Glutamatergic neuron (in vitro differentiated cells): ENCODE measurements at places on chromosomes 5 and 9. TPM values are rescaled to one million over a fixed set of nuclear protein-coding genes. Genes with fewer than 3 reads are reported as not detected.

LYSMD3 gene
- total RNA-seq, result 7.8 TPM

DNA sequence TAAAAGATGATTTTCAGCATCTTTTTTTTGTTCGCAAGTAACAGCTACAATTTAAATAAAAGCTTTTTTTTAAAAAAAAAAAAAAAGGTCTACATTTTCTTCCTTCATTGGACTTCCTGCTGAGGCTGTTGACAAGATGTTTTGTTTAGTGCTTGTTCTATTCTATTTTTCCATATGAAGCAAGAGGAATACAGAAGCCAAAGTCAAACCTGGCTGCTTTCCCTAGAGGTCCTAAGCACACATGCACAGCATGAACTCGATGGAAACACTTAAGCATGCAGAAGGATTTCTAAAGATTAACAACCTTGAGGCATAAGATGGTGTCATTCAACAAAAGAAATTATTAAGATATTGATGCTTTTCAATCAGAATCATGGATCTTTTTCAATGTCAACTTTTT, 105.1 kb downstream of the ADCY2 start:
- no peak for DNase-seq

DNA sequence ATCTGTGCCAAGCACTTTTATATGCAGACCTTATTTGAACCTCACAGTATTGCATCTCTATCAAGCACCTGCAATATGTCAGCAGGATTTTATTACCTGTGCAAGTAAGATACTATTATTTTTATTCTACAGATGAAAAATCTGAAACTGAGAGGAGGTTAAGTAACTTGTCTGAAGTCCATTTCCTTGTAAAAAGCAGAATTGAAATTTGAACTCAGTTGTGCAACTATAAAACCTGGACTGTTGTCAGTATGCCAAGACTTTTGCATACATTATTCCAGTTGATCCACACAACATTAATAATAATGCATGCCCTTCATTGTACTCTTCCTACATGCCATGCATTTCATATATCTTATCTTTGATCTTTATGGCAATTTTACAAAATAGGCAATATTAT, 82.2 kb upstream of the BRINP1 start:
- DNase-seq, result no peak

DNA sequence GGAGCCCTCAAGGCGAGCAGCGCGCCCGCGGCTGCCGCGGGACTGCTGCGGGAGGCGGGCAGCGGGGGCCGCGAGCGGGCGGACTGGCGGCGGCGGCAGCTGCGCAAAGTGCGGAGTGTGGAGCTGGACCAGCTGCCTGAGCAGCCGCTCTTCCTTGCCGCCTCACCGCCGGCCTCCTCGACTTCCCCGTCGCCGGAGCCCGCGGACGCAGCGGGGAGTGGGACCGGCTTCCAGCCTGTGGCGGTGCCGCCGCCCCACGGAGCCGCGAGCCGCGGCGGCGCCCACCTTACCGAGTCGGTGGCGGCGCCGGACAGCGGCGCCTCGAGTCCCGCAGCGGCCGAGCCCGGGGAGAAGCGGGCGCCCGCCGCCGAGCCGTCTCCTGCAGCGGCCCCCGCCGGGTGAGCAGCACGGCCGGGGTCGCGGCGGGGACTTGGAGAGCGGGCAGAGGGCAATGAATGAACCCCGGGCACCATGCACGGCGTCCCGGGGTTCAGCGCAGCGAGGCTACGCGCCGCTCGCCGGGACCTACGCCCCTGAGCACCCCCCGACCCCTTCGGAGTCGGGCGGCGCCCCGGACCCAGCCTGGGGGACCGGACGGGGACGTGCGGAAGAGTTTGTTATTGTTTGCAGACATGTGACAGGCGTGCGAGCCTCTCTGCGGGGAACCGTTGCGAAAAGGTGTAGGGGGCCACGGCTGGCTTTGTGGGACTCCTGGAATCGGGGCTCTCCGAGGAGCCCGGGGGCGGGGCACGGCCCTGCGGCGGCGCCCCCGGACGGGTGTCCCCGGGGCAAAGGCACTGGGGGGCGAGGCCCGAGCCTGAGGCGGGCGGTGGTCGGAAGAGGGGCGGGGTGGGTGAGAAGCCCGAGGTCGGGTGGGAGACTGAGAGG, 553 bp downstream of the MAP3K1 start:
- peak; percentile 62 for DNase-seq

GRCh38 chr5:618450-618849, 6.3 kb downstream of the CEP72 start:
- no peak for DNase-seq

DNA sequence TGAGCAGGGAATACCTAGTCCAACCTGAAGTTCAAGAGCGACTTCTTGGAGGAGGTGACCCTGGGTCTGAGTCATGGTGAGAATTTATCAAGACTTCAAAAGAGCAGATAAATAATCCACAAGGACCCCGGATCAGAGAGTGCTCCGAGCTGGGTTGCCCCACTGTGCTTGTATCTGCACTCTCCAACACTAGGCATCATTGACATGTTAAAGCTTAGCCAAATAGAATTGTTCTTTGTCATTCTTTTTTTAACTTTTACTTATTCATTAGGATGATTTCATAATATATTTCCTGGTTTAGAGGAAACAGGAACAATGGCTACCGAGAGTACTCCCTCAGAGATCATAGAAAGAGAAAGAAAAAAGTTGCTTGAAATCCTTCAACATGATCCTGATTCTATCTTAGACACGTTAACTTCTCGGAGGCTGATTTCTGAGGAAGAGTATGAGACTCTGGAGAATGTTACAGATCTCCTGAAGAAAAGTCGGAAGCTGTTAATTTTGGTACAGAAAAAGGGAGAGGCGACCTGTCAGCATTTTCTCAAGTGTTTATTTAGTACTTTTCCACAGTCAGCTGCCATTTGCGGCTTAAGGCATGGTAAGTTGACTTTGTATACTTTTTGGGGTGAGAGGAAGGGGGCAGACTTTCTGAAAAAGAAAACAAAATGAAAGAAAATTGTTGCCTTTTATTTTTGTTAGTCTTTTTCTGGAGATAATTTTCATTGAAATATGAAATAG, at the start of gene CARD6:
TSS of gene CARD6 (plus strand) at position 300 of the 738 bp plus-strand sequence. CDS start at position 316, 16 bp downstream.
- no peak for DNase-seq

DNA sequence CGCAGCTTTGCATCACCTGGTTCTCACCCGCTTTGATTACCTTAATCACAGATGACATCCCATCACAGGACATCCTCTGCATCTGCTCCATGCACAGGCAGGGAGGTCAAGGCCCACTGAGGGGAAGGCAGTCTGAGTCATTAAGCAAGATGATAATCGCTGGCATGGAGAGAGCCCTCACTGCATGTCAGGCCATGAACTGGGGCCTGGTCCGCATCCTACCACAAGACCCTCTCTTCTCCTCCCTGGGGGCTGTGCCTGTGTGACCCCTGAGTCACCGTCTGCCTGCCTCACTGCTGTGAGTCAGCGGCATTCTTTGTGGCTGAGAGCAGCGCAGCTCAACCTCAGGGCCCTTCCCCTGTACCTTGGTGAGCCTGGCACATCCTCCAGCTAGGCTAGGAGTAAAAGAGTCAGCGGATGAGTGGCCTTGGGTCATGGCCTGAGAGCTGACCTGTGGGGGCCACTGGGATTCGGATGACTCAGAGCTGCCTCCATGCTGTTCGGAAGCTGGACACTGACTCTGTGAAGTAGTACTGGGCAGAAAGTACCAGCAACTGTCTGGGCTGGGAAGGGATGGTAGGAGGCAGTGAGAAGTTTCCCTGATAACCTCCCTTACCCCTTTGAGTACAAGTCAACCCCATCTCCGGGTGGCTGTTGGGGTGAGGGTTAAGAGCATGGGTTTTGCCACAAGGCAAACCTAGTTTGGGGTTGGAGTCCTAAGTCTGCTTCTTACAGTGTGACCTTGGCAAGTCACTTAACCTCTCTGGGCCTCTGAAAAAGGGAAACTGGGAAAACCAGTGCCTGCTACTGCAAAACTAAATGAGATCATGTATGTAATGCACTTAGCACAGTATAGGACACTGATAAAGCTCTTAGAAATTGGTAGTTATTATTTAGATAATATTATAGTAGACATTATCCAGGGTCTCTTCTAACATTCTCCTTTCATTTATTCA, 14.6 kb upstream of the ARSI start:
- peak; percentile 36 for DNase-seq

- DNase-seq, result no peak
These were observed 69.0 kb upstream of the FST start for GRCh38 chr5:53411388-53411787.

DNA sequence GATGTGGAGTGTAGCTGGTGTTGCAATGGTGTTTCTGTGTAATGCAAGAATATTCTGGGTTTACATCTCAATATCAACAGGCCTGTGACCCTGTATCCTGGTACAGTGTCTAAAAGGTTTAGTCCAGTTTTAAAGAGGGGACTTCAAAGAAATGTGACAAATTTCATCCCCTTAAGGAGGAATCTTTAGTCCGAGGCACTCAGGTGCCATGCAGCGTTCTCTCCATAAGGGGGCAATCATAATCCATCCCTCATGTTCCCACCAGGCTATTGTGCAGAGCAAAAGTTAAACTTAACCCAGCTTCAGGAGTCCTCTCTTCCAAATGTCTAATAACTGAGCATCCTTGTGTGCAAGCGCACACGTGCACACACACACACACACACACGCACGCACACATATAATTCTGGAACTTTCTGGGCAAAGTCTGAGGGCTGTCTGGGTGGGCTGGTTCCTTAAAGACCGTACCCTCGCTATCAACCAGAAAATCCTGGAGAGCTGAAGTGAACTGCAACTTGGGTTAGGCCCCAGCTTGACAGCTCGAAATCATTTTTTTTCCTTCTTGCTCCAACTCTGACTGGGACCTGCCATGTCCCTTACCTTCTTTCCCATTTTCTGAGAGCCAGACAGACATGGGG, 46.0 kb downstream of the CRB2 start:
- DNase-seq, result peak; percentile 69

- no peak for DNase-seq
These were observed 1452.2 kb upstream of the ACO1 start for GRCh38 chr9:30932226-30932625.

DNA sequence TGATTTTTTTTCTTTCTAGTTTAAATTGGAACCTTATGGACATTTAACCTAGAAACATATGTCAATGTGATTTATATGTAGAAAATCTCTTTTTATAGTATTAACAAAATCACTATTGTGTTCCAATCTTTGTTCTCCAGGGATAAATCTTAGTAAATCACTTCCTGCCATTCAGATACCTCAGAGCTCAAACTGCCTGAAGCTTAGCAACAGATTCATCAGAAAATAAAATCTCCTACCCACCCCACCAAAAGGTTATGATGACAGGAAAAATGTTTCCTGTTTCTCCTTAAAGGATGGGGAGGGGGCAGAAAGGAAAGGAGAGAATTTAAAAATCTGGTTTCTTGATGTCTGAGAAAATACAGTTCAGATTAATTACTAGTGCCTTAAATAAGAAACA, 105.0 kb upstream of the TUT7 start:
- DNase-seq, result no peak

DNA sequence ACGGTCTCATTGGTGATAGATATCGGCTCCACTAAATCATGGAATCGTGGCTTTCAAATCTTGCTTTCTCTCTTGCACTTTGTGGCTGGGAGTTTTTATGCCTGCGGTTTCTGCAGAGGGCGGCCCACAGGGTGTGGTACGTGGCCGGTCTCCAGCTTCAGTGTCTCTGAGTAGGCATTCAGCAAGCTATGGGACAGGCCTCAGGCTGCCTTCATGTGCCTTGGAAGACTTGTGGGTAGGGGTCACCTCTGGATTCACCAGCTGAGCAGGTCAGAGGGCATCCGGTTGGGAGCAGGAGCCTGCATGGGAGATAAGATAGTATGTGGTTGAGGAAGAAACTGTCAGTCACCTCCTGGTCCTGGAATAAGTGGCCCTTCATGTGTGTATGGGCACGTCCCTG, 47.7 kb downstream of the AMBP start:
- DNase-seq, result no peak

DNA sequence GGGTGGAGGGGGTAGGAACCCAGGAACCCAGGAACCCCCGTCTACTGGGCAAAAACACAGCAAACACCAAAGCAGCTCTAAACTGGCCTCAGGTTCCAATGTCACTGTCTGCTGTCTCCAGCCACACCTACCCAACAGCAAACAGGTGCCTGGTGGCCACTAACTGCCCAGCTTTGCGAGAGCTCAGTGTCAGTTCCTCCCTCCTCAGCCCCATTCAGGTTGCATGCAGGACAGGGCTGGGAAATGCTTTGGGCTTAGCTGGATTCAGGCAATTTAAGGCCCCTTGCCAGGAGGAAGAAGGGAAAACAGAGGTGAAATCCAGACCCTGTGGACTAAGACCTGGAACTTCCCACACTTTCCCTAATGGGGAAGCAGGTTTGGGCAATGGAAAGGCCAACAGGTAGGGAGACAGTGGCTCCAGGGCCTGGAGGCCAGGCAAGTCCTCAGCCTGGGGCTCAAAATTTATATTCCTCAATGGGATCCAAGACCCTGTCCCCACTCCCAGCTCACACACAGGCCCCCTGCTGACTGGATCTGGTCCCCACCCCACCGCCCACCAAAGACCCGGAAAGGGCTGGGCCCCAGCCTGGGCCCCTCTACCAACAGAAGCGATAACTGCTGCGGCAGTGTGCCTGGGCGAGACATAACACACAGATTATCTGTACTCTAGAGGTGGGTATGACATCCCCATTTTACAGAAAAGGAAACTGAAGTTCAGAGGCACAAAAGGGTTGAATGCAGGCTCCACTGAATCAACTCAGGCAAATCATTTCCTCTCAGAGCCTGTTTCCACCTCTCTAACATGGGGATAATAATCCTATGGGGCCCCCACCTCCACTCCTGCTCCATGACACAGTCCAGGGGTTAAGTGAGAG, 3.5 kb downstream of the EEIG1 start:
- DNase-seq, result no peak

GRCh38 chr9:91735049-91735448, 215.0 kb downstream of the ROR2 start:
- DNase-seq, result no peak

- DNase-seq, result no peak
These were observed 88.2 kb downstream of the DCP2 start for GRCh38 chr5:113064806-113065205.

SLC25A48 gene
- total RNA-seq, result 1.7 TPM

- DNase-seq, result no peak
These were observed 301.9 kb downstream of the FER start for GRCh38 chr5:109049565-109049964.

GRCh38 chr5:149999359-149999758, 1.1 kb downstream of the TIGD6 start:
- DNase-seq, result no peak

- DNase-seq, result no peak
These were observed 467.1 kb downstream of the ZNF608 start for GRCh38 chr5:124279146-124279876.

PHF24 gene
- 3.1 TPM for total RNA-seq

DOCK8 gene
- 0.22 TPM for total RNA-seq
